CD4-positive, alpha-beta T cell treated with Interleukin-2 at 100 ng/mL for 4 hours (primary cell): ENCODE measurements at places on chromosomes 7 and 10.

GRCh38 chr7:89607792-89608191, 546.5 kb upstream of the STEAP1 start:
- DNase-seq, result peak; percentile 17

DNA sequence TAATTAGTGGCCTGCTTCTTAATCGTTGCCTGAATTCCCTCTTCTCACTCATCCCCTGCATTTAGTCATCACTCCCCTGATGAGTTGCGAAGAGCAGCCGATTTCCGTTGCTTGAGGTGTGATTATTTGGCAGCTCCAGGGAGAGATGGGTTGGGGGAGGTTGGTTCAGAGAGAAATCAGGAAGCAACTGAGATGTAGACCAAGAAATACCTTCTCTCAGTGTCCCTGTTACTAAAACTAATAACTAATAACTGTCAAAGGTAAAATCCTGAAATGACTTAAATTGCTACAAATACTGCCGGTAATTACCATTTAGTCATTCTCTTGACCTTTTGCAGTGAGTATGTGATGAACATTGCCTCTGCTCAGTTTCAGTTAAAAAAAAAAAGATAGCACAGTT, 76.9 kb downstream of the ELMO1 start:
- no peak for DNase-seq

DNA sequence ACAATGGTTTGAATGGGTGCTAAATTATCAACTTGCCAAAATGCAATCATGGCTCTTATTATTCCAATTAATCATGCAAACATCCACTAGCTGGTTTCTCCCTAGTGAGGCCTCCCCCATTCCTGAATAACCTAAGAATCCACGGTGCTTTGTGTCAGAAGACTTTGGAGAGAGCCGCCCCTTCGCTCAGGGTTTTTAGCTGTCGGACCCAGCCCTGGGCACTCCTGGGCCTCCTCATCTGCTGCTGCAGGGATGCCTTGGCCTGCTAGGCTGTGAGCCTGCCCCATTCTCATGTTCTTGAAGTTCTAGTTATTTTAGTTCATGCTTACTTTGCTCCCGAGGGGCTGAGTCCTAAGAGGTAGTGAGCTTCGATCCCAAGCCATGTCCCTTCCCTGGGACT, 34.1 kb upstream of the SFRP5 start:
- no peak for DNase-seq

GRCh38 chr7:91771921-91772815, 108.3 kb downstream of the MTERF1 start:
- DNase-seq, result no peak

- no peak for DNase-seq
Measured at GRCh38 chr10:70530315-70530714, 51.7 kb downstream of the PALD1 start.

DNA sequence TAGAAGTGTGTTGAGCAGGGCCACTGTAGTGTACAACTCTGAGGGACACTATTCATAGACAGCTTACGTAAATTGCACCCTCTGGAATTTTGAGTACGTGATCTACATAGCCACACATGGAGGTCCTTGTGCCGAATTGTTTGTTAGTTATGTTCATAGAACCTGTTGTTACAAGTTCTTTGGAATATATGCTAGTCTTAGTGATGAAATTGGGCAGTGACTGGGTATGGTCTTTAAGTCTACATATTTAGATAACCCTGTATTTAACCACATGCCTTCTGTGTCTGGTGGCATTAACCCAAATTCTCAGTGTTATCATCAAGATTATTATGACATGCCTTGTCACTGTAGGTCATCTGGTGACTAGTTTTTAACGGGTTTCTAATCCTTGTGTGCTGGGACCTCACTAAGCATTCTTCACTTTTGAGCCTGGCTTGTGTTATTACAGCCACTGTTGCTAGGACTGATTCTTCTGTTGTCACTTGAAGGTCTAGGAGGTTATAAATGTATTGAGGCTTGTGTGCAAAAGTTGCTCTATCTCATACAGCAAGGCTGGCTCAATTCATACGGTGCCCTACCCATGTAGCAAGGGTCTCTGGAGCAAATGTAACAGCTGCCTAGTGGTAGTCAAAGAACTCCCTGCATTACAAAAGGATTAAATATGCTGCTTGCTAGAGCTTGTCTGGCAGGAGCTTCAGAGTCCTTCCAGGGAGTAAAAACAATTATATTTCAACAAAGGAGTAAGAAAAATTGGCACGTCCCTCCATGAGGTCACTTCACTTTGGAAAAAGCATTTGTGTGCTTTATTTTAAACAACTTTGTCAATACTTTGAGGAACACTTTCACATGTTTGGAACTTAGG, 65.4 kb downstream of the CDK14 start:
- no peak for DNase-seq

DNA sequence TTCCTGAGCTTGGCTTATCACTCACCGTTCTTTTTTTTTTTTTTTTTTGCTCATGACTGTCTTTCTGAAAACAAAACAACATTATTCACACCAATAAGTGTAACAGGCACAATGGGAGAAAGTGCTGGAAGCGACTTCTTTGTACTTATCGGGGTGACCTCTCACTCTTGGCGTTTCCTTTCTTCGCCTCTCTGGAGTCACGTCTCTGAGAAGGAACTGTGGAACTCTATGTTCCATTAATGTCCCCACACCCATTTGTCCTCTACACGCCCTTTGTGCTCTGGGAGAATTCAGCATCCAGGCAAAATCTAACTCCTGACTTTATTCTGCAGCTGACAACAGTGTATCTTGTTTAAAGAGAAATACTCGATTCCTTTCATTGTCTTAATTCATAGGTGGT, 70.8 kb upstream of the FAM204A start:
- no peak for DNase-seq

GRCh38 chr7:144713850-144714249, 122.0 kb downstream of the TPK1 start:
- no peak for DNase-seq

GRCh38 chr10:26857991-26858706, 2.6 kb downstream of the ABI1 start:
- DNase-seq, result no peak

DNA sequence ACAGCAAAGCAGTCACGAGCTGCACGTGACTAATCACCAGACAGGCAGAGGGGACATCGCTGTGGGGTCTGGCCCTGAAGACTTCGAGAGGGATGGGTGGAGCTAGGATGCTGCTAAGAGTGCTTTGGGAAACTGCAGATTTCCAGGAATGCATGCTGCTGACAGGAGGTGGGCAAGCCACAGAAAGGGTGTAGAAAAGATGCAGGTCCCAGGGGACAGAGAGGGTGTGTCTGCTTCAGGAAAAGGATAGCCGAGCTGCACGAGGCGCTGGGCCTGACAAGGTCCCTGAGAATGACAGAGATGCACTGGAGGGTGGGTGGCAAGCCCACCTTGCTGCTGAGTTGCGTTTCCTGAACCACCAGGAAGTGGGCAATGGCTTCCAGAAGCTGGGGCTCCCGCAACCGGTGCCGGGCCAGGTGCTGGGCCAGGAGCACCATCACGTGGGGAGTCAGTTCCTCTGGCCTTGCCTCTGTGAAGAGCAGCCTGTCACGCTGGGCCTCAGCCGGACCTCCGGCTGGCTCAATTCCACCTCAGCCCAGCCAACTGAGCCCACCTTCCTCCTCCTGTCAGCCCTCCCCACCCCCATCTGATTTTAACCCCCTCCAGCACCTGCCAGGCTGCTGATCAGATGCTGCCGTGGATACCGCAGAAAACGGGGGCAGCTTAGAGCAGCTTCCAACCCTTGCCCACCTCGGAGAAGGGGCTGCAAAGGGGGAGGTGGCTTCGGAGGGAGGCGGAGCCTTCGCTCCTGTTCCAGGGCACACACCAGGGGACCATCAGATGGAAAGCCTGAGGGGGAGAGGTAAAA, 2.2 kb downstream of the FASTK start:
- no peak for DNase-seq

DNA sequence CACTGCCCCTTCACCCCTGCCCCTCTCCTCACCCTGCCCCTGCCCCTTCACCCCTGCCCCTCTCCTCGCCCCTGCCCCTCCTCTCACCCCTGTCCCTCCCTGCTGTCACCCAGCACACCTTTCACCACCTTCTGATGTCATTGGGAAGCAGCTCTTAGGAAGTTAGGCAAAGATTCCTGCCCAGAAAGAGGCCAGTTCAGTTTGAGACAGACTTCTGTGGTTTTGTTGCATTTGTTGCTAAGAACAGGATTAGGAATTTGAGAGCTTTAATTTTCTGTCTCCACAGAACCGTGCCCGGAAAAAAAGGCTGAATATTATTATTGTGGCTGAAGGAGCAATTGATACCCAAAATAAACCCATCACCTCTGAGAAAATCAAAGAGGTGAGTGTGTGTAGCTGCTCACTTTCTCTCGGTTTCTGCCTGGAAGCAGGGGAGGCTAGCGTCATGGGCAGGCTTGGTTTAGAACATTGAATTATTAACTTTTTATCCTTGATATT, 39.6 kb downstream of the PFKP start:
- DNase-seq, result no peak

- no peak for DNase-seq
Measured at GRCh38 chr10:107914450-107915214, 750.1 kb upstream of the SORCS1 start.

GRCh38 chr10:126549344-126549743, 121.1 kb downstream of the C10orf90 start:
- no peak for DNase-seq

DNA sequence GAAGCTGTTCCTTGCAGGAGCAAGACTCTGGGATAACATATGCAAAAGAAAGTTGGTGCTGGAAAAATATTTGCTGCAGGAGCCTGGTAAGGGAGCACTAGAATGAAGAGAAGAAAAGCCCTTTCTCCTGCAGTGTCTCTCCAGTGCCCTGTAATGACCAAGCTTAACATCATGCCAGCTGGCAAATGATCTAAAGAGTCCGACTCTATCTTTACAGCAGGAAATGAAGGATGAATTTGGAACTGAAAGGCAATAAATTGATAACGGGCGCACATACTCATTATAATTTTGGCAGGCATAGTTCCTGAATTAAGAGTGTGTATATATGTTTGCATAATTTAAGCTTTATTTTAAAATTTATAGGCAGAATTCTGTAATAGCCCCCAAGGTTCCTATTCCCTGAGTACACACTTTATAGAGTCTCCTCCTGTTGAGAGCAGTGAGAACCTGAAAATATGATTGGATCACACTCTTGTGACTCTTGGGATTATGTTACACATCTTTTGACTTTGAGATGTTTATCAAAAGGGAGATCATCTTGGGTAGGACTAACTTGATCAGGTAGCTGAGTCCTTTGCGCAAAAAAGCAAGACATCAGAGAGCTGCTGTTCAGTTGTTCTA, 299.0 kb upstream of the MBL2 start:
- DNase-seq, result no peak

- peak; percentile 66 for DNase-seq
Measured at GRCh38 chr7:121442845-121443244, 46.7 kb upstream of the FAM3C start.

- no peak for DNase-seq
Measured at GRCh38 chr10:2885288-2886278, 181.8 kb upstream of the PFKP start.

- DNase-seq, result no peak
Measured at GRCh38 chr7:96253441-96253840, 68.5 kb downstream of the SLC25A13 start.

GRCh38 chr10:80144696-80145131, 12.2 kb downstream of the PLAC9 start:
- DNase-seq, result peak; percentile 16

DNA sequence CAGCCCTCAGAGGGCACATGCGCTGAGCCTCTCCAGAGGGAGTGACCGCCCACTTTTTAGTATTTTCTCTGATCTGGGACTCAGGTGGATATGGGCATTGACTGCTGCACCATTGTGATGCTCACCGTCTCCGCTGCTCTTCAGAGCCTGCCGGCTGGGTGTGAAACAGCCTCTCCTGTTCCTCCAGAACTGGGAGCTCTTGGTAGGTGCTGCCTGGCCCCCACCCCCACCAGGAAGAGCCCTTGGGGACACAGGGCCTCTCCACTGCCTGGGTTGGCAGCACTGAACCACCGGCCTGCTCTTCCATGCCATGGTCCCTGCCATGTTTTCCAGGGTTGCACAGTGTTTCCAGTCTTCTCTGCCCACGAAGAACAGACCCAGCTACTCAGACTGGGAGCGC, 36.3 kb downstream of the ARHGAP22 start:
- no peak for DNase-seq

DNA sequence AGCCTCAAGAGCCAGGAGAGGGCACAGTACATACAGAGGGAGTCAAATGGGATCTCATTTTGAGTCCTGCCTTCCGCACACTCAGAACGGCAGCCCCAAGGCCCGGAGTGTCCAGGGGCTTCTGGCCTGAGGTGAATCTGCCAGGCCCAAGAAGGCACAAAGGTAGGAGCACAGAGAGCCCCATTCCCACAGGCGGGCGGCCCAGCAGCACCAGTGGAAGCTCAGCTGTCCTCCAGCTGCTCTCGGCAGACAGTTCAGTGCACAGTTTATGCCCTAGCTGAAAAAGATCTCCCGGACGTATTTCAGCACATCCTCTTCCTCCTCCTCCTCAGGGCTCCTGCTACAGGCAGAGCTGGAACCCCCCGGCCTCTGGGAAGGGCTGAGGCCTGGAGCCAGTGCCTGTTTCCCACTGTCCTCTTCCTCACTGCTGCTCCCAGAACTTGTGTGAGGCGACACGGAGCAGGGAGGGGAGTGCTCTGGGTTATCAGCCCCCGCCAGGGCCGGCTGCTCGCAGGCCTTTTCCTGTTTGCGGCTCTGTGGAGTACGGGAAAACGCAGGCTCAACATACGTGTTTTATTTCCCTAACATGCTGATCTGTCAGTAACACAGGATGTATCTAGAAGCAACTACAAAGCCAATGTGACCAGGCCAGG, 4.0 kb downstream of the CYREN start:
- DNase-seq, result no peak

- DNase-seq, result no peak
Measured at GRCh38 chr10:44801383-44802327, 109.5 kb upstream of the TMEM72 start.

DNA sequence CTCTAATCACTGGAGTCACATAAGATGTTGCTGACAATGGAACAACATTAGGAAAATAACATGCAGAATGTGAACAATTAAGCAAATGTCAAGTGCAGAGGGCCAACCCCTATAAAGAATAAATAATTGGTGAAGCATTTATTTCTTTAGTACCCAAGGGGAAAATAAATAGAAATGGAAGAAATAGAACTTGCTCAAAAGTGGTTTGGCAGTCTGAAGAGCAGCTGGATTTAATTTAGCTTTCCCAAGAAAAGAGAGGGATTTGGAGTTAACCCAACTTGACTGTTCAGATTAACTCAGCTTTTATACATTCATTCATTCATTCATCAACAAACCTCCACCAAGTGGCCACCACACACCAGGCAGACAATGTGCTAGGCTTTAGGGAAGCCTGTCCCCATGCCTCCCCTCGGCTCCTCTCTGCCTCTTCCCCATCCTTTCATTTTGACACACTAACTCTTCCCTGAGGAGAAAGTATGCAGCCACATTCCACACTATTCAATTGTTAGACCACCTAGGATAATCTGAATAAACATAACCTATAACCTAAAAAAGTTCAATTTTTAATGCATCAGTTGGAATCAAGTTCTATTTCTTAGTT, 295.5 kb downstream of the AHR start:
- DNase-seq, result no peak

- no peak for DNase-seq
Measured at GRCh38 chr7:121192834-121193233, 136.0 kb upstream of the WNT16 start.
